Ascending aorta (tissue), 2 donors: ENCODE measurements at places on chromosomes 11 and 22.

GRCh38 chr11:132335311-132335710 lies 964.9 kb downstream of the NTM start:
- DNase-seq = no peak

DNA sequence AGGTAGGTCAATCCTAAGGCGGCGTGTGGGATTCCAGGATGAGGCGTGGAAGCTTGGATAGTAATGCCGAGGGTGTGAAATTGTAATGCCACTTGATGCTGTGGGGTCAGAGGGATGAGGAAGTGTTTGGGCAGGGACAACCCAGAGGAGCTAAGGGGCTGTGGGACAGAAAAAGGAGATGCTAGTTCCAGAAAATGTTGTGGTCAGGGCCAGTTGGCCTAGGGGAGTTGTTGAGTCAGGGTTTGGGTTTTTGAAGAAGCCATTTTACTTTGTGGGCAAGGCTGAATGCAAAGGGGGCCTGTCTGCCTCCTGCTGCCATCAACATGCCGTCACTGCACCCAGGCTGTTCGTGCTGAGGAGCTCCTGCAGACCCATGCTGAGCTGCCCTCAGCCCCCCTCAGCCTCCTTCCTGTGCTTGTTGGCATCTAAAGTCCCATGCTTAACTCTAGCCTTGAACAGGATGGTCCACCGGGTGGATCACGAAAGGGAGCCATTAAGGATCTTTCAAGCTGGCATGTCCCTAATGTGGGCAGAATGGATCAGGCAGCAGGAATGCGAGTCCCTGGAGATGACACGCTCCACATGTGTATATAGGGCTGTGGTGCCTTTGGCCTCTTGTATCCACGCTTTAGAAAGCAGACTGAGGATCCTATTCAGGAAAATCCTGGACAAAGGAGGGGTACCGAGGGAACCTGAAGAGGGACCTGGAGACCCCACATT lies 2.1 kb downstream of the C11orf16 start:
- no peak for DNase-seq

DNA sequence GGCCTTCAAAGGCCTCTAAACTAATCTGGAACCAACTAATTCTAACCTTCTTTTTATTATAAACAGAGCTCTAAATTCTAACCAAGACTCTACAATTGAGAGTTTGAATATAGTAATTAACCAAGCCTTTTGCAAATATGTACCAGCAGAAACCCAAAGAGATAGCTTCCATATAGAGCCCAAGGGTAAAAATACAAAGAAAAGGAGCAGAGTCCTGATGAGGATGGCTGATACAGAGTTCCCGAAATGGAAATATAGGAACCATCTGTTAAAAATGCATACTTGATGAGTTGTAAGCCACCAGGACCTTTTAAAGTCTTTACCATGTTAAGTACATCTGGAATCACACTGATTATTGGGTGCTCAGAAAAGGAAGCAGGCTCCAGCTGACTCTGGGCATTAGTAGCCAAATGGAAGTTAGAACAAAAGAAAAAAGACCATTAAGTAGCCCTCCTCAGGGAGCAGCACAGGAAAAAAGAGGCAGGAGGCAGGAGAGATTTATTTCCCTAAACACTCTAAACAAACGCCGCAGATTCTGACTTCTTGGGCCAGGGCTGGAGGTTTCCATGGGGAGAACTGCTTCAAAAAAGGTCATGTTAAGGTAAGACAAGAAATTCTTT lies 463.1 kb upstream of the FAT3 start:
- no peak for DNase-seq

DNA sequence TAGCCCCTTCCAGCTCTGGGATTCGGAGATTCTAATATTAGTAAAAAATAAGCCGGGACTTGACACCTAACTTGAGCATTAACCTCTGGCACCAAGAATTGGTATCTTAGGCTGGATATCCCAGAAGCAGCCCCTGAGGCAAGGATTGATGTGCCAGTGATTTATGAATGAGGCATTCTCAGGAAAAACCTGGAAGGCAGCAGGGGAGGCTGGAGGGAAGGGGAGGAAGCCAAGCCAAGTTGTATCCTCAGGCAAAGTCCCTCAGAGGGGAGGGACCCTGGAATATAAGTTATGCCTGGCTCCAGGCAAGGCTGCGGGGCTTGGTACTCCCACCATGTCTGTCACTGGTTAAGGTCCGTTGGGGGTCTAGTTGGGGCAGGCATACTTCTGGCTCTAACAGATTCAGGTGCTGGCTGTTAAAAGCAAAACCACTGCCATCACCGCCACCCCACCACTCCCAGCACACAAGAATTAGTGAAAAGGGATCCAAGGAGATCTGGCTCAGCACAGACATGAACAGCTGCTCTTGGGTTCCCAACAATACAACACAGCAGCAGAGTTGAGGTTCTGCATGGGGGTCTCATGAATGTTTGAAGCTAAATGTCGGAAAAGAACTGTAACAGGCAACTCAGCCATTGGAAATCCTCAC lies 29.8 kb downstream of the LMO2 start:
- no peak for DNase-seq

DNA sequence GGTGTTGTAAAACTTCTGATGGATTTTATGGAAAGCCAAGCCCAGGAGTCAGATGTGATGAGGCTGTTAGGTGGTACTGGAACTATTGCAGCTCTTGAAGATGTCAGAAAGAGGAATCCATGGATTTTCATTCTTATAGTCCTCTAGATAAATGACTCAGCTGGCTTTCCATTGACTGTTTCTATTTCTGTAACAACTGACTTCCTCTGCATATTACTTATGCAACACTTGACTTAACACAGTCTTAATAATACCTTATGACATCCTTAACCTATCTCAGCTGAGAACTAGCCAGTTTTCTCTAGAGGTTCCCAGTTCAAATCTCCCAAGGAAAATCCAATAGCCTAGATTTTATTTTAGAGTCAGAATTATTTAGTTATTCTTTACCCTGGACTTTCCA lies 263.8 kb downstream of the LUZP2 start:
- no peak for DNase-seq

DNA sequence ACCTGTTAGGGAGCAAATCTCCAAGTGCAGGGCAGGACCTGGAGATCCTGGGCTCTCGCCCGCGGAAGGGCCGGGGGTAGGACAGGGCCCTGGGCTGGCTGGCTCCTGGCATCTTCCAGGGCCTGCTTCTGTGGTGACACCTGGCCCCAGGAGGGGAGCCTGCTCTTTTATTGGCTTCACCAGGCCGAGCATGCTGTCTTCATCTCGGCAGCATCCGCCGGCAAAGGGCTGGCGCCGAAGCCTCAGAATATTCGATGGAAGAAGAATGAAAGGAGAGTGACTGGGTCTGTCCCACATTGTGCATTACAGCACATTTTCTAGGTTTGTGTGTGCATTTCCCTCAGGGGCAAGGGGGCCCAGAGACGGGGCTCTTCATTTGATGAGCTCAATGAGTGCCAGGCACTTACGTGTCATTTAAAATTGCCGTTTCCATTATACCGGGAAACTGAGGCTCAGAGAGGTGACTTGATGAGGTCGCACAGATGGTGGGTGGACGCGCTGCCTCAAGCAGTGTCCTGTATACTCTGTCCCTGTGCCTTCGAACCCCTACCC lies 70.0 kb downstream of the RBX1 start:
- DNase-seq = peak; percentile 63

DNA sequence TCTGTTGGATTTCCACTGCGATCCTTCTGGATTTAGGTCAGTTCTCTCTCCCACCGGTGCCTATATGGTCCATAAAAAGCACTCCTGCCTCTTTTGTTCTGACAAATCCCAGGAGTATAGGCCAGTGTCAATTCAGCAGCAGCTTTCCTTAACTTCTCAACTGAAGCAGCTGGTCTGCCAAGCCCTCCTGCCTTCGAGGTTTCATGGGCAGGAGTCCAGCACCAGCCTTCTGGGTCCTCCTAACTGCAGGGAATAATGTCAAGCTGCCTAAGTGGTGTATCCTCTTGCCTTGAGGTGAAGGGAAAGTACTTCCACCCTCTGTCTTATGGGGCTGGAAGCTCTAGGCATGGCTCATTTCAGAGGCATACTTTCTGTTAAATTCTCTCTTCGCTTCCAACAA lies 149.4 kb upstream of the NCAM1 start:
- no peak for DNase-seq

- DNase-seq = no peak
Measured at GRCh38 chr22:21982338-21982965, at the start of gene TOP3B. Gene TOP3B (minus strand): TSS chr22:21982787. CDS start chr22:21975709, 7,078 bp downstream.

- DNase-seq = no peak
Measured at GRCh38 chr22:38843657-38844314, at the start of gene NPTXR. Gene NPTXR (minus strand): TSS chr22:38844028.

- no peak for DNase-seq
Measured at GRCh38 chr11:21650961-21651360, 541.9 kb upstream of the ANO5 start.

DNA sequence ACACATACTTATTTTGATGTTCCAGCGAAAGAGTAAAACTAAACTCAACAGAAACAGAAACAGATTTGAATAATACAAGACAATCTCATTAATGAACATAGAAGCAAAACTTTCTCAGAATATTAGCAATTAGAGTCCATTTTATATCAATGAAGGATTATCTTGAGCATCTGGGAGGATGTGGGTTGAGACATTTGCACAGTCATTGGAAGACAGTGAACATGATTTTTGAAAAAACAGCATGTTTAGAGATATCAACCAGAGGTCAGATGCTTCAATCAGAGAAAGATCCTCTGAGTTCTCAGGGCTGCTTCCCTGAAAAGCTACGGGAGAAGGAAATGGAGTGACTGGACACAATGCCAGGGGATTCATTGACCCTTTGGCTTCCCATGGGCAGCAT lies 35.9 kb upstream of the VPREB1 start:
- no peak for DNase-seq

- no peak for DNase-seq
Measured at GRCh38 chr11:46410021-46410420, 18.4 kb upstream of the CHRM4 start.

GRCh38 chr11:34104680-34105078 lies 750 bp upstream of the NAT10 start:
- DNase-seq = no peak

DNA sequence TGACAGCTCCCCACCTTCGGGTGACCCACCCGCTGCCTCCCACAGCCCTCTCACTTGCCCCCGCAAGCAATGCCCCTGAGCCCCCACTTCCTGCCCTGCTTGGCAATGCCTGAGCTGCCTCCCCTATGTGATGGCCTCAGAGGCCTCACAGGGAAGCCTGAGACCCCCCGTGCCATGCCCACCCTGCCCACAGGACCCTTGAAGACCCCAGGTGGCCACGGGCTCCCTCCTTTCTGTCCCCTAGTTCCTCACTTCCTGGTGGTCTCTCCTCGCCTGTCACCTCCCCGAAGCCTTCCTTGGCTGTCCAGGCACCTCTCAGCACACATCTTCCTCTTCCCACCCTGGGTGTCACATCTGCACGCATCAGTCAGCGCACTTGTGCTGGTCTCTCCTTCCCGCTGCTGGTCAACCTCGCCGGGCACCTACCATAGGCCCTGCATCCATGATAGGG lies 90.5 kb downstream of the BRD1 start:
- no peak for DNase-seq

DNA sequence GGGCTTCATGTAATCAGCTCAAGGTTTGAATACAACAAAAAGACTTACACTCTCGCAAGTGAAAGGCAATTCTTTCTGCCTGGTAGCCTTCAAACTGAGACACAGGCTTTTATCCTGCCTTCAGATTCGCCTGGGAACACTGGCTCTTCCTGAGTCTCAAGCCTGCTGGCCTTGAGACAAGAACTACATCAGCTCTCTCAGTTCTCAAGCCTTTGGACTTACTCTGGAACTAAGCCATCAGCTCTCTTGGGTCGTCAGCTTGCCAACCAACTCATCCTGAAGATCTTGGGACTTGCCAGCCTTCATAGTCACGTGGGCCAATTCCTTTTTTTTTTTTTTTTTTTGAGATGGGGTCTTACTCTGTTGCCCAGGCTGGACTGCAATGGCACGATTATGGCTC lies 35.7 kb upstream of the LRRC10B start:
- DNase-seq = no peak

GRCh38 chr22:21650823-21651520 lies 8.9 kb downstream of the SDF2L1 start:
- no peak for DNase-seq

- DNase-seq = no peak
Measured at GRCh38 chr11:71420455-71421241, 27.5 kb downstream of the DHCR7 start.

- DNase-seq = no peak
Measured at GRCh38 chr22:30685178-30685577, 9.5 kb upstream of the OSBP2 start.

- no peak for DNase-seq
Measured at GRCh38 chr11:68810164-68810563, 31.6 kb downstream of the CPT1A start.

DNA sequence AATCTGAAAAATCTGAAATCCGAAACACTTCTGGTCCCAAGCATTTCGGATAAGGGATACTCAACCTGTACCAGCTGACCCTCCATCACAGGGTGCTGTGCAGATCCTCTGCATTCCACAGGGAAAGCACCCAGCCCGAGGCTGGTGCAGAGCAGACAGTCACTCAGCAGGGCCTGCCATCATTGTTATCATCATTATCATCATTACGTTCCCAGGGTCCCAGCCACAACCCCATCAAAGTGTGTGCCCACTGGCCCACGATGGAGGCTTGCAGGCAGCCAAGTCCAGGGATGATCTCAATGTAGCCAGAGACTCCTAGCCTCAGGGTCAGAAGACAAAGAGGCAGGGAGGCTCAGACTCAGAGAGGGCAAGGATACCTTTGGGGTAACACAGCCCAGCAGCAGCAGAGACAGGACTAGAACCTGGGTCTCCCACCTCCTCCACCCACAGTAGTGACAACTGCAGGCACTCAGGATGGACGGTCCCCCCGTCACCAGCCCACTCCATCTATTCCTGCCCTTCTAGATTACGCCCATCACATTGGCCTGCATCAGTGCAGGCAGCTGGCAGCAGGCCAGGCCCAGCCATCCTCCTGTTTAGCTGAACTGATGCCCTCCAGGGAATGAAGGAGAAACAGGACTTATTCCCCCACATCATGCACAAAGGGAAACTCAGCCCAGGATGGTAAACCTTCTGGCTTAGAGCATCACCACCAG lies 10.3 kb downstream of the GAL3ST1 start:
- DNase-seq = no peak

GRCh38 chr11:10838083-10838482 lies 19.8 kb downstream of the ZBED5 start:
- no peak for DNase-seq

DNA sequence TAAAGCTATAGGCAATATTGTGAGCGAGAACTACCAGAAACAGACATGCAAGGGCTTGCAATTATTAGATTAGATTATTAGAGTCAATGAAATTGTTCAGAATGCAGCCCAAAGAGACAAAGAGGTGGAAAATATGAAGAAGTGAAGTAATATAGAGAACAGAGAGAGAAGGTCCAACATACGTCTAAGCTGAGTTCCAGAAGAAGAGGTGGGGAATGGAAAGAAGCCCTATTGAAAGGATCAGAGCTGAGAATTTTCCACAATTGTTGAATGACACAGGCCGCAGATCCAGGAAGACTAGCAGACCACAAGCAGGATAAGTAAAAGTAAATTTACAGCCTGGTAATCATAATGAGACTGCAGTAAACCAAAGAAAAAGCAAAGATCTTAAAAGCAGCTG lies 93.2 kb downstream of the EXT2 start:
- no peak for DNase-seq

DNA sequence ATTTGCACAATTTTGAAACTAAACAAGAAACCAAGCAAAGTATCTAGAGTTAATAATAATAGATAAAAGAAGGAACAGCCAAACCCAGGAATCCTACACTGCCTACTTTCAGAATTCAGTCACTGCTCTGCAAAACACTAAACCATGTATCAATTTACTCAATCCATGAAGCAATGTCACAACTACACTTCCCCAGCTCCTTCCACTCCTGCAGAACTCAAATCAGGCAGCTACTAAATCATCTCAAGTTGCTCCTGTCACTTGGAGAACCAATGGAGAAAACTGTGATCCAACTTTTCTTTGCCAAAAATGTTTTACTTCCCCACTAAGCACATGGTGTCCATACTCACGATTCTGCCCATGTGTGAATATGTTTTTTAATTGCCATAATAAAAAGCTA lies 24.9 kb upstream of the C11orf58 start:
- DNase-seq = no peak
